ENCODE measurements at places on chromosomes 5 and 9. TPM values are rescaled to one million over a fixed set of nuclear protein-coding genes. Genes with fewer than 3 reads are reported as not detected.

The ALDH1A1 gene
- total RNA-seq: not detected

The SPATA31C1 gene
- total RNA-seq: not detected

The TMEM252 gene
- total RNA-seq: not detected

The CCDC183 gene
- total RNA-seq: 0.87 TPM

The NUTM2F gene
- total RNA-seq: not detected

The ORM1 gene
- not detected for total RNA-seq

The ANKRD18A gene
- 2.2 TPM for total RNA-seq

The CARTPT gene
- not detected for total RNA-seq

The DMGDH gene
- total RNA-seq: not detected

The SPATA6L gene
- total RNA-seq: 1.4 TPM

The STX17 gene
- 12.8 TPM for total RNA-seq

The SLC45A2 gene
- not detected for total RNA-seq

The CYLC2 gene
- not detected for total RNA-seq

The SCGB3A1 gene
- total RNA-seq: not detected

The SHISAL2B gene
- total RNA-seq: not detected

The PCDHB16 gene
- 0.46 TPM for total RNA-seq
